ENCODE measurements at places on chromosomes 1 and 21.

DNA sequence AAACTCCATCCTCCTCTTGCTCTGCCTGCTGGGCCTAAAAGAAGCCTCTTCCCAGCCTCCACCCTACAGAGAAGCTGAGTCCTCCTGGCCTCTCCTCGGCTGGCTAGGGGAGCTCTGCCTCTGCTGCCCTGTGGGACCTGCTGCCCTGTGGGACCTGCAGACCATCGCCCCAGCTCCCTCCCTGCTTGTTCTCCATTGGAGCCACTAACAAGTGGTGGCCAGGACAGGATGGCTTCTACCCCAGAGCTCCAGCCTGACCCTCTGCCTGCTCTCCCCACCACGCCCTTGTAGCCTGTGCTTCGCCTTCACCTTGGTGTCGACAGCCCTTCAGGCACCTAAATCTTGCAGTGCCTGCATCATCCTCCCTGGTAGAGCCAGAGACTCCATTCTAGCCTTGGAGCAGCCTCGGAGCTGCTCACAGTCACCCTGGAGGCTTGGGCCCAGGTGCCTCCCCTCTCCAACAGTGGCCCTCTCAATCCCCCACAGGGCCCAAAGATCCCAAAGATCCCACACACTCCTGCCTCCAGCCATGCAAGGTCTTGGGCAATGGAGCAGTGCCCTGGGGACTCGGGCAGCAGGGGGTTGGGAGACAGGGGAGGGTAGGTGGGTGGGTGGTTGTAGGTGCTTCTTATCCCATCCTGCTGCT is 3.0 kb downstream of the EPS8L3 start:
- DNase-seq = no peak

GRCh38 chr1:38585971-38586370 is 273.6 kb downstream of the RRAGC start:
- no peak for DNase-seq

GRCh38 chr1:12009318-12009947 is 9.9 kb upstream of the MIIP start:
- DNase-seq = no peak

- no peak for DNase-seq
These were observed 2.5 kb downstream of the MYBPH start for GRCh38 chr1:203173011-203173555.

GRCh38 chr21:43325968-43326715 is 100.8 kb downstream of the SIK1 start:
- no peak for DNase-seq

DNA sequence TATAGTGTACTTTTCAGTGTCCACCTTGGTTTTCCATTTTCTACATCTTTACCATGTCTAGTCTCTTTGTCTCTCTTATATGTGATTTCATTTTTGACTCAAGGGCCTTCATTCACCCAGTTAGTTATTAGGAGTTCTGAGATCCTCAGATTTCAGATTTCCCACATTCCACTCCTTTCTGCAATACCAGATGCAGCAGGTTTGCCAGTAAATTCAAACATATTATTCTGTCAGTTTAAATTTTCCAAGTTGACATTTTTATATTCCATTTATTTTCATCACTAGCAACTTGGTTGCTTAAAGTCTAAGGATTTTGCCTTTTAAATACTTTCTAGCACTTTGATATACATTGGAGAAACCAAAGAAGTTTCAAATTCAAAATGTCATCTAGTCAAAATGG is 42.4 kb downstream of the ABL2 start:
- DNase-seq = no peak

DNA sequence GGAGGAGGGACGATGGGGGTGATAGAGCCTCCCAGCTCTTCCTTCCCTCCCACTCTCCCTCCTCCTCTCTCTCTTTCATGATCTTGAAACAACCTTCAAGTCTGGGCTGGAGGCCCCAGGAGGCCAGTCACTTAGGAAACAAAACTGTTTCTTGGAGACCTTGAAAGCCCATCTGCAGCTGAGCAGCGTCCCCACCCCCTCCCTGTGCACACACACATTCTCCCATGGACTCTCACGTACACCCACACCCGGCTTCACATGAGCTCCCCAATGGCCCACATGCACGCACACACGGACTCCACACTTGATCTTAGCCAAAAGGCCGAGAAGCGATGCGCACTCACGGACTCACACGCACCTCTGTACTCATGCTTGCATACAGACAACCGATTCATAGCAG is 3.2 kb upstream of the ATP1A2 start:
- no peak for DNase-seq

DNA sequence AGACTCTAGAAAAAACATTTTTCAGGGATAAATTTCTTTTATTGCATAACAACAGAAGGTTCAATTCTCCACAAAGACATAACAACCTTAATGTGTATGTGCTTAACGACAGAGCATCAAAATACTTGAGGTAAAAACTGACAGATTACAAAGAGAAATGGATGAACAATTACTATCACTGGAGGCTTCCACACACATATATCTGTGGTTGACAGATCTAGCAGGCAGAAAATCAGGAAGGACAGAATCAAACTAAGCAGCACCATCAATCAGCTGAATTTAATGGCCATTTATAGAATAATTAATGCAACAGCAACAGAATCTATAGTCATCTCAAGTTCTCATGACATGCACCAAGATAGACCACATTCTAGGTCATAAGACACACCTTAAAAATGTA is 306.0 kb upstream of the GREM2 start:
- DNase-seq = no peak

GRCh38 chr1:227260433-227260832 is 57.9 kb downstream of the CDC42BPA start:
- DNase-seq = no peak

DNA sequence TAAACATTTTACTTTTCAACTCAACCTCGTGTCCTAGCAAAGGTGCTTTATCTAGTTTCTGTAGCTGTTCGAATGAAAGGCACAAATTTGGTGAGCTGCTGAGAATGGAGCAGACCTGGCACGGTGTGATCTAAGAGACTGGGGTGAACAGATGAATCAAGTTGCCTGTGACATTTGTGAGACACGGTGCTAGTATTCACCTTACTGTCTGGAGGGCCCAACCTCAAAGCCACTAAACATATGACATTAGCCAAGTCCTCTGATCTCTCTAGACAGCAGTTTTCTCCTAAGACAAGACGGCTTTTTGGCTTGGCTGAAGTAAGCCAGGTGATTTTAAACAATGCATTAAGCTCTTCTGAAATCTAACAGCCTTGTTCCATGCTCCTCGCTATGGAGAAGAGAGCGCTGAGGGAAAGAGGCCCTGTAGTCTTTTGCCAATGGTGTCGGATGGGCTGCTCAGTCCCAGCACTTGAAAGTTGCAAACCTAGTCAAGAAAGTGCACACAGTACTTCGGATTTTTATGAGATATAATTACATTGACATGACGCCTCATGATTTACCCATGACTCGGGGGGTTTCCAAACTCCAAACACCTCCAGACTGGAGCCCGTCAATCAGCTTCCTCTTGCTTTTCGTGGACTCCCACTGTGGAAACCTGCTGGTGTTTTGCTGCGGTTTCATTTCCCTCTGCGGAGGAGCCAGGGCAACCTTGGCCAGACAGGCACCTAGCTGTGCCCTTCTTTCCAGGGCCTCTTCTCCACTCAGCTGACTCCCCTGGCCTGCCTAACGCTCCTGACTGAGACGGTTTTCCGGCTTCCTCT is 794 bp upstream of the TOR3A start:
- DNase-seq = peak; percentile 29

DNA sequence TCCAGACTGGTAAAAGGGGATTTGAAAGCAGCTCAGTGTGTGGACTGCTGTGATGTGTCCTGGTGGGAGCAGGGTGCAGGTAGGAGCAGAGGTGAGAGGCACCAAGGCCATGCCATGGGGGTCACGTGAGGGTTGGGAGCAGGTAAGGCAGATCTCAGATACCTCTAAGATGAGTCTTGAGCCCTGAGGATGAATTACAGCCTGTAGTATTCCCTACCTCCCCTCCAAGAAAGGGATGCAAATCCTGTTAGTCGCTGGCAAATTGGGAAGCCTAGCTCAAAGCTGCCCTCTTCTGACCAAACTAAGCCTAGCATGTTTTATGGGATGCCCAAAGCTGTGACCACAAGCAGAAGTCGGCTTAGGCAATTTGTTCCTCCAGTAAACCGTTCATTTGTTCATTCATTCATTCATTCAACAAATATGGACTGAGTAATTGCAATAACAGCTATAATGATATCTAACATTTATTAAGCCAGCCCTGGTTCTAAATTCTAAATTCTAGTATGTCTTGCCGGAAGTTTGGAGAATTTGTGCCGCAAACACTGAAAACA is 3.9 kb upstream of the NUAK2 start:
- peak; percentile 49 for DNase-seq

DNA sequence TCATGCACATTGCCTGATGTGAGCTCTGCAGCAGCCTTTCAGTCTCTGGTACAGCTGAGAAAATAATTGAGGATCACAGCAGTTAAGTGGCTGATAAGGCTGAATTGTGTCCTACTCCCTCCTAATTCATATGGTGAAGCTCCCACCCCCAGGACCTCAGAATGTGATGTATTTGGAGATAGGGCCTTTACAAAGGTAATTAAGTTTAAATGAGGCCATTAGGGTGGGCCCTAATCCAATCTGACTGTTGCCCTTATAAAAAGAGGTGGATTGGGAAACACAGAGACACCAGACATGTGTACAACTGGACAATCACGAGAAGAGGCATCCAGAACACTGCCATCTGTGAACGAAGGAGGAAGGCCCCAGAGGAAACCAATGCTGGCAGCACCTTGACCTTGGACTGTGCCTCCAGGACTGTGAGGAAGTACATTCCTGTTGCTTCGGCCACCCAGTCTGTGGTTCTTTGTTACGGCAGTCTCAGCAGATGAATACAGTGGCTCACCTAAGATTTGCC is 148.1 kb downstream of the TRABD2B start:
- no peak for DNase-seq

DNA sequence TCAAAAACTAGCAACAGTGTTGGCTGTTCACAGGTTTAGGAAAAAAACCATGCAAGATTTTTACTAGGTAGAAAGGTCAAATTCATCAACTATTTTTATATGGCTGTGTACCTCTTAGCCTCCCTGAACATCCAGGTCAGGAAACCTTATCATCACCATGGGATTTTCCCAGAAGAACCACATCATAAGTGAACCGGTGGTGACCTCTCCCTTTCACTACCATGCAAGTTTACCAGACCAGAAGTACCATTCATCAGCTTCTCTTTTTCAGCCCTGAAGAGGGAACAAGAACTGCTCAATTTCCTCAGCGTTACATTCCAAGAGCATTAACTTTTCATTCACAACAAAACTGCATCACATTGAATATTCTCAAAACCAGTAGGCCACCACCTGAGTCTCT is 5.9 kb downstream of the SSBP3 start:
- DNase-seq = no peak

DNA sequence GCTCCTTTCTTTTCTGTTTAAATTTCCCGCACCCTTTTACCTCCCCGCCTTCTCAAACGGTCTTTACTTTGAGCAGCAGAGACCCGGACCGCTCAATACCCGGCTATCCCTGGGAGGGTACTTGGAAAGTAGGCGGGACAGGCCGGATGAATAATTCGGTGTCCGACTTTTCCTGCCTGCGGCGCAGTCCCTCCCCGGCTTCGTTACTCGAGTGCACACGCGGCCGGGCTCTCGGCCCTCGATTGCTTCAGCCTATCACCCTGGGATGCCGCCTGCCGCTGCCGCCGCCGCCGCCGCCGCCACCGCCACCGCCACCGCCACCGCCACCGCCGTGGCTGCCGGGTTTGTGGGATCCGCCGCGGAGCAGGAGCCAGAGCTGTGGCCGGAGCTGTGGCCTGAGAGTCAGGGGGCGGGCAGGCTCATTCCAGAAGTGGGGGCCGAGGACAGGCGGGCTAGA is 382 bp upstream of the RASAL2 start:
- DNase-seq = no peak

GRCh38 chr1:55359611-55360010 is 144.4 kb upstream of the USP24 start:
- no peak for DNase-seq

DNA sequence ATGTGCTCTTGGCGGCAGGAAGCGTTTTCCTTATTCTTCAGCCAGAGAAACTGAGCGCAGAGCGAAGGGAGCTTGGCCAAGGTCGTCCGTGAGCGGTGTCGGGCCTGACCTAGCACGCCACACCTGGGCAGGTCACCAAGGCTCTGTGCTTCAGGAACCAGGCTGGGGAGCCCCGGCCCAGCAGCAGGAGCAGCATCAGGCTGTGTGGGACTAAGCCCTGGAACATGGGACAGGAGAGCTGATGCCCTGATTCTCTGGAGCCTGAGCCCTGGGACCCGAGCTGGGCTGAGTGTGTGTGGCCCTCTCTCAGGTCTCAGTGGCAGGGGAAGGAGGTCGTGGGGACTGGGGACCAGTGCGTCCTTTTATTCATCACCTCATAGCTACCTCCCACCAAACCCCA is 65.2 kb upstream of the ABCG1 start:
- no peak for DNase-seq

DNA sequence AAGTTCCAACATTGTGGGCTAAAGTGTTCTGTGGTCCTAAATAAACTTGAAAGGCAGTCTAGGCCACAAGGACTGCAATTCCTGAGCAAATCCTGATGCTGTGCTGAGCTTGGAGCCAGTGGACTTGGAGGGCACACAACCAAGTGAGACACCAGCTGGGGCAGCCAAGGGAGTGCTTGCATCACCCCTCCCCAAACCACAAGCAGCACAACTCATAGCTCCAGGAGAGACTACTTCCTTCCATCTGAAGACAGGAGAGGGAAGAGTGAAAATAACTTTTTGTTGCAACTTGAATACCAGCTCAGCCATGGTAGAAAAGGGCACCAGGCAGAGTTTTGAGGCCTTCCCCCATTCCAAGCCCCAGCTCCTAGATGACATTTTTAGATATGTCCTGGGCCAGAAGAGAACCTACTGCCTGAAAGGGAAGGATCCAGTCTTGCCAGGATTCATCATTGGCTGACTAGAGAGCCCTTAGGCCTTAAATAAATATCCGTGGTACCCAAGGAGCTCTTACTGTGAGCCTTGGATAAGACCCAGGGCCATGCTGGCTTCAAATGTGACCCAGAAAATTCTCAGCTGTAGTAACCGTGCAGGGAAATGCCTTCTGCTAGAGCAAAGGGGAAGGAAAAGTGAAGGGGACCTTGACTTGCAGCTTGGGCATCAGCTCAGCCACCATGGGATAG is 35.4 kb upstream of the LRRC8B start:
- no peak for DNase-seq

DNA sequence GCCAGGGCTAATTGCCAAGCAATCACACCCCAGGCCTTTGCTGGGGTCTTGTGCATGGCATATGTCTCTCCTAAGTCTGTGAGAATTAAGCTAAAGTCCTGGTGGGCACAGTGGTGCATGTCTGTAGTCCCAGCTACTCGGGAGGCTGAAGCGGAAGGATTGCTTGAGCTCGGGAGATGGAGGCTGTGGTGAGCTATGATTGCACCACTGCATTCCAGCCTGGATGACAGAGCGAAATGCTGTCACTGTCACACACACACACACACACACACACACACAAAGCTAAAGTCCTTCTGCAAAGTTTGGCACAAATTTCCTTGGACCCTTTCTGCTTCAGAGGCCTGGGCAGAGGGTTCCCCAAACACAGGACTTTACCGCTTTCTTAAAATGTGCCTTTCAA is 31.3 kb upstream of the DNAJC11 start:
- no peak for DNase-seq

DNA sequence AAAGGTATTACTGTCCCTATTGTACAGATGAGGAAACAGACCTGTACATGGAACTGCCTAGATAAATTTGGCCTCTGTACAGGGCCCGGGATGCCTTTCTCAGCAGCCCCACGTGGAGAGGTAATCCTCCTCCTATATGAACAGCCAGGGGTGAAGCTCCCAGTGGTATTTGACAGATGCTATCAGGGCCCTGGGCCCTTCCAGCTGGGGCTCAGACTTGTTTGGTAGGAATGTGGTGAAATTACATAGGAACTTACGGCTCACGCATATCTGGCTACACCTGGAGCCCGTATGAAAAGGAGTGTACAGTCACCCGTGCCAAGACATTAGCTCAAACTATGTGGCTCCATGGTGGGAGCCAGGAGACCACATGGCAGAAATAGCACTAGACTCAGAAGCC is 24.8 kb upstream of the TCEA3 start:
- no peak for DNase-seq

Data from activated CD4-positive, alpha-beta T cell treated with anti-CD3 and anti-CD28 coated beads for 4 hours (primary cell).